Progenitor cell of endocrine pancreas (in vitro differentiated cells): ENCODE measurements at places on chromosomes 11 and 22. TPM values are rescaled to one million over a fixed set of nuclear protein-coding genes. Genes with fewer than 3 reads are reported as not detected.
A peak's percentile ranks its signal among the peaks of the same experiment; 100 is the strongest.

DNA sequence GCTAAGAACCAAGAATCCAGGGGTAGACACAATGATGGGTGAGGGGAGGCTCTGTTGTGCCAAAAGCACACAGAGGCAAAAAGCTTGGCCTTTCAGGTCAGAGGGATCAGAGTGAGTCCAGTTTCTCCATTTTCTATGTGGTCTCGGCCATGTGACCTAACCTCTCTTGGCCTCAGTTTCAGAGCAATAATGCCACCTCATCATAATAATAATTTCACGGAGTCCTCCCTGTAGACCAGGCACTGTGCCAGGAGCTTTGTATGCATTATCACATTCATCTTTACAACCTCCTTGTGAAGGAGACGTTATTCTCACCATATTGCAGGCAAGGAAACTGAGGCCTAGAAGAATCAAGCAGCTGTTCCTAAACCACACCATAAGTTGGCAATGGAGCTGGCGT is 120.2 kb downstream of the WT1 start:
- no peak for DNase-seq

DNA sequence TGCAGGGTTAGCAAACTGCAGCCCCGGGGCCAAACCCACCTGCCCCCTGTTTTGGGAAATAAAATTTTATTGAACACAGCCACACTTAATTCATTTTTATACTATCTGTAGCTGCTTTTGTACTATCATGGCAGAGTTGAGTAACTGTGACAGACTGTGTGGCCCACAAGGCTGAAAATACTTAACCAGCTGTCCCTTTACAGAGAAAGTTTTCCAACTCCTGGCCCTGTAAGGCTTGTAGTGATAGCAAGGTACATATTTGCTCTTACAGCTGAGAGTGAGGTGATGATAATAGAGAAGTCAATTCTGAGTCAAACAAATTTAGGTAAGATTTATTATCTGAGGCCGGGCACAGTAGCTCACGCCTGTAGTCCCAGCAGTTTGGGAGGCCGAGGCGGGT is 87.4 kb upstream of the SLC6A5 start:
- DNase-seq: no peak

GRCh38 chr11:17132654-17133053 is 55.2 kb upstream of the RPS13 start:
- DNase-seq: no peak

GRCh38 chr11:33989461-33989860 is 62.1 kb upstream of the CAPRIN1 start:
- no peak for DNase-seq

DNA sequence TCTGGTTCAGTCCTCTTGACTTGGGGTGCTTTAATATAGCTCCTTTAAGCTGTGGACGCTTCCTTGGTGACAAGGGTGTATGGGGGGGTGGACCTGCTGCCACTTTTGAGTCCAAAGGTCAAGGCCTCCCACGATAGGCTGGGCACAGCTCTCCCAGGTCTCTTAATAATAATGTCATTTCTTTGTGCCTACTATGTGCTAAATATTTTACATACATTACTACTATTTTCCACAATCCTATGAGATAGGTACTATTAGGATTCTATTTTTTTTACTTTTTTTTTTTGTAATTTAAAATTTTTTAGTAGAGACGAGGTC is 304 bp upstream of the UCP3 start:
- DNase-seq: no peak

- no peak for DNase-seq
Measured at GRCh38 chr11:62444236-62444833, 25.5 kb downstream of the SCGB1A1 start.

- DNase-seq: no peak
Measured at GRCh38 chr22:48320683-48321451, 1506.8 kb downstream of the BRD1 start.

- no peak for DNase-seq
Measured at GRCh38 chr11:65401803-65402248, 15.4 kb downstream of the FRMD8 start.

DNA sequence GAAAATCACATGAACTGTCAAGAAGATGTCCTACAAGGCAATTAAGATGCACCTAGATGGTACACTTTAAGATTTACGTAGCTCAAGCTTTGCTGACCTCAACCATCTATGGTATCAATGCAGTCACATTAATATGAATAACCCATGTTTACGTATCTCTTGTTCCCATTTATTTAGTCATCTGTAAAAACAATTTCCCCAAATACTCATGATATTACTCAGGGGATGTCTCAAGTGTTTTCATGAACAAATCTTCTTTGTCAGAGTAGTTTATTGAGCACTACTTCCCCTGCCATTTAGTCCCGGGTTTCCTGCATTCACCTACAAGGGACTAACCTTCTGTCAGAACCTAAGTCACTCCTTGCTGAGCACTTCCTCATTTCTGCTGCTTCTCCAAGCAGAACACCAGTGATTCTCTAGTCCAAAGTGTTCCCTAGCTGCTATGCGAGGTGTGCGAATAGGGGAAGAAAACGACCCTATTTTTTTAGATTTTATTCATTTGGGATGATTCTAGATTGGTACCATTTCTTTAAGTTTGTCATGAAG is 554.3 kb upstream of the LRRC4C start:
- no peak for DNase-seq

- no peak for DNase-seq
Measured at GRCh38 chr11:18191376-18191775, 18.7 kb downstream of the MRGPRX4 start.

DNA sequence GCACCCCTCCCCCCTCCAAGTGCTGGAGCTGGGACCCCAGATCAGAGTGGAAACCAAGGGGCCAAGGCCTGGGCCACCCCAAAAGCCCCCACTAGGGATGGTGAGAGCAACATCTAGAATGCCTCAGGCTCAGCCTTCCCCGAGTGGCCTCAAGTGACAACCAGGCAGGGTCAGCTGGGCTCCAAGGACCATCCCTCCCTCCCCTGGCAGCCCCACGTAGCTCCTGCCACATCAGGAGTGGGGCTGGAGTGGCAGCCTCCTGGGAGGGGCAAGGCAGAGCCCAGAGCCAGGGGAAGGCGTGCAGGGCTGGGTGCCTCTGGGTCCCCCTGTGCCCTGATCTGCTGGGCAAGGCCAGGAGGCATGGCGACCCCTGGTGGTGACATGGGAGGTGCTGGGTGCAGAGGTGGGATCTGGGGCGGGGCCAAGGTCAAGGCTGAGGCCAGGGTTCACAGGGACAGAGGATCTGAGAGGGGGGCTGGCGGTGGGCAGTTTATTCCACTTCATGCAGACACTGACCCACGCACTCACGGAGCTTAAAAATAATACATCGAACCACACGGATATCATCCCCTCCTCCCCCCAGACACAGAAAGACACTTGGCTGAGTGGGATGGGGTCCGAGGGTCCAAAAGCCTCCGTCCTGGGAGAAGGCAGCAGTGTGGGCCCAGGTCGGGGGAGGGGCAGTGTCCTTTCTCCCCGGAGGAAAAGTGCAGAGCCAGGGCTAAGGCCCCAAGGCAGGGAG is 15.8 kb upstream of the EHD1 start:
- peak; percentile 86 for DNase-seq

- DNase-seq: no peak
Measured at GRCh38 chr22:49047447-49047846, 780.2 kb downstream of the BRD1 start.

DNA sequence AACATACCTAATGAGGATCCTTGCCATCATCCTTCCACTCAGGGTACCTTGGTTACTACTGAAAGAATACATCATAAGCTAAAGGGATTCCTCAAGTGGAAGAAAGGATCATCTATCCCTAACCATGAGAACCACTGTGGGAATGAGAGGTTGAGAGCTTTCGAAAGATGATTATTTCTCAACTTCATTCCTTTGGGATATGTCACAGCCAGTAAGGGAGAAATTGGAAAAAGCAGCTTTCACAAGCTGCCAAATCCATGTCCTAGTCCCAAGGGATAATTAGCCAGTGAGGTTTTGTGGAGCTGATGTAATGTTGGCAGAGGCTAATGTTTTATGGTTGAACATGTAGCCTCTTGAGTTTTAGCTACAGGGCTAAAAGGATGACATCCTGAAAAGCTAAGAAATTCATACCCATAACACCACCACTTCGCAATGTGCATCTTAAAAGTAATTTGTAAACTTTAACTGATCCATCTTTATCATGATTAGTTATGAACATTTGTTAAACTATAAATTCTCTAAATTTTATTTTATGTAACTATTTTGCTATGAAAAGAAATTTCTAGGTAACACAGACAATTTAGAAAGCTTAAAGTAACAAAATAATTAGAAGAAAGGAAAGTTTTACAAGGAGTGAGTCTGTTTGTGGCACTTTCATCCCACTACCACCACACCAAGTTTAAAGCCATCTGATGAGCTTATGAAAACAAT is 123.9 kb downstream of the MRTFA start:
- no peak for DNase-seq

GRCh38 chr11:65646958-65647701 is 9.2 kb downstream of the SIPA1 start:
- no peak for DNase-seq

- DNase-seq: no peak
Measured at GRCh38 chr11:59777104-59777503, 21.9 kb downstream of the STX3 start.

DNA sequence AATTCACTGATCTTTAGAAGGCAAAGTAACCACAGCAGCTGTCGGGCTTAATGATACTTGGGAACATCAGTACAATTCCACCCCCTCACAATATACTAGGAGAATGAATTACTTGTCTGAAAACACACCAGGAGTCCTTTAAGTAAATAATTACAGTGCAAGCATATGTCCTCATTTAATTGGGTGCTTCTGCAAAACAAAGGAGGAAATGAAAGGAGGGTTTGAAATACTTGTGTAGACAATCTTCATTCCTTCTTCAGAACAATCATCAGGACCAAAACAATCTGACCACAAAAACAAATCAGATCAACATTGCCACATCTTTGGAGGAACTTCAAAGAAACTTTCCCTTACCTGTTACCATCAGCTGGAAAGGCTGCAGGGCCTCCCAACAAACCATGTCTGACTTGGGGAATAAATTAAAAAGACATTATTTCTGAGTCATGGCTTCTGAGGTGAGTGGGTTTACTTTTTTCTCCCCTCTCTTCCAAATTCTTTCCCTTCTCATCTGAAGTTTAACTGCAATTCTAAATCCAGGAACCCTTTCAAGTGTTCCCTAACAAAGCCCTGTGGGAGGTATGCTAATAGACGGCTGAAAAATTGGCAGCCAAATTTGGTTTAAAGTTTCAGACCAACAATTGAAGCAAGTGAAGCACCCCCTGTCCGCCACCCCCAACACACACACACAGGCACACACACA is 12.5 kb upstream of the CCDC117 start:
- DNase-seq: no peak

DNA sequence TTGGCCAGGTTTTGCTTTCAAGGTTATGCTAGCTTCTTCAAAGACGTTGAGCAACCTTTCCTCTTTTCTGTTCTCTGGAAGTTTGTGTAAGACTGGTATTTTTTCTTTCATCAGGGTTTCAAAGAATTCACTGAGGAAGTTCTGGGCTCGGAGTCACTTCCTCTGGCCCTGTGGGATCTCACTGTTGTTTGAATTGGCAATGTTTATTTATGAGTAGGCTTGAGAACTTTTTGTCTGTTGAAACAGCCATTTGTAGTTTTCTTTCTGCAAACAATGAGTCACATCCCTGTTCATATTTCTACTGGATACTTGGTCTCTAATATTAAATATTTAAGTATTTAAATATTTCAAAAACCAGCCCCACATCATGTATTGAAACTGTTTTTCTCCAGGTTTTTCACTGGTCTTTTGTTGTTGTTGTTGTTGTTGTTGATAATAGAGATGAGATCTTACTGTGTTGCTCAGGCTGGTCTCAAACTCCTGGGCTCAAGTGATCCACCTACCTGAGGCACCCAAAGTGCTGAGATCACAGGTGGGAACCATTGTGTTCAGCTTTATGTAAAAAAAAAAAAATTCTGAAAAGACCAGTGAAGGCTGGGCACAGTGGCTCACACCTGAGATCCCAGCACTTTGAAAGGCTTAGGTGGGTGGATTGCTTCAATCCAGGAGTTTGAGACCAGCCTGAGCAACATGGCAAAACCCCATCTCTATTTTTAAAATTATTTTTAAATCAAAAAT is 26.9 kb downstream of the SUSD2 start:
- DNase-seq: no peak

- no peak for DNase-seq
Measured at GRCh38 chr11:76808171-76808570, 25.0 kb downstream of the TSKU start.

DNA sequence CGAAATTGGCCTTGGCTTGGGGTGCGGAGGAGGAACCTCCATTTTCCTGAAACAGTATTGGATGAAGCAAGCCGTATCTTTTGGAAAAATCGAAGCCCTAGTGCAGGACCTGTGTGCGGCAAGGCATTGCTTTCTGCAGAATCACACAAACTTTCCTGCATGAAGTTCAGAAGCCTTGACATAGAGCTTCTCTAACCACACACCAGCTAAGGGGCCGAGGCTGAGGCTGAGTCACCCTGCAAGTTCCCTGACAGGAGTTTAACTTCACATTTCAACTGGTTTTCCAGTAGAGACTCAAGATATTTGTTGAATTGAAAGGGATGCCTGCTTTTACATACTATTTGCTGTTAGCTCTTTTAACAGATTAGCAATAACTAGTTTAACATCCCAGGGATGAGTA is 67.8 kb downstream of the TCF20 start:
- DNase-seq: no peak

- no peak for DNase-seq
Measured at GRCh38 chr11:115396533-115396932, 107.7 kb downstream of the CADM1 start.

DNA sequence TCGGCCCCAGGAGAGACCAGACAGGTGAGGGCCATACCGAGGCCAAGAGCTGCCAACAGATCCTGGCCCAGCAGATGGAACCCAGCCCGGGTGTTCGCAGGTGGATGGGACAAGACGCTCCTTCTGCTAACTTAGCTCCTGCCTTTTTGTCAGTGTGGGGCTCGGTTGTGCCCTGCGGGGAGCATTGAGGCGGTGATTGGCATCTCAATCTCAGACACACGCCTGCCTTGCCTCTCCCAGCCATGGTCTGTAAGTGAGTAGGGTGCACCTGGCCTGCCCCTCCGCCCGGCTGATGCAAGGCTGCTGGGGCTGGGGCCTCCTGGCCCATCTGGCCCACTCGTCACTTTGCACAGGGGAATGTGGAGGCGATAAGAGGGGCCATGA is 350.1 kb downstream of the TBC1D22A start:
- no peak for DNase-seq

DNA sequence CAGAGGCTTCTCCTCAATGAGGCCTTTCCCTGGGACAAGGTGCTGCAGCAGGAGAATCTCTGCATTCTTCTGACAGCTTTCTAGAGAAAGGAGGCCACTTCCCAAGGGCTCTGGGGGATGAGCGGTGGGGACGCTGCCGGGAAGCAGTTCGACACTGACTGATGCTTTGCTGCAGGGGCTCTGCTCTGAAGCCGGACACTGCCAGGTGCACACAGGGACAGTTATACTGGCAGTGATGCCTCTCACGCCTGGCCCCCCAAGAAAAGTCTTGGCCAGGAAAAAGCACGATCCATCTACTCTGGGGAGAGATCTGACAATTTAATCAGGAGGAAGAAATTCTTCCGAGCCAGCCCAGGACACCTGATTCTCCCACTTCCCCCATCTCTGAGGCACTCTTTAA is 456.9 kb downstream of the OPCML start:
- no peak for DNase-seq

GRCh38 chr11:18193010-18193409 is 20.4 kb downstream of the MRGPRX4 start:
- no peak for DNase-seq

The OR52M1 gene
- total RNA-seq: not detected in 2 replicates

The SYT8 gene
- 0.69 and 1.5 TPM in 2 replicates for total RNA-seq

The NUDT22 gene
- total RNA-seq: 42.9 and 48.2 TPM in 2 replicates

The NLRP14 gene
- 0.26 and 0.29 TPM in 2 replicates for total RNA-seq

The CALCA gene
- 0.47 and 0.57 TPM in 2 replicates for total RNA-seq

The RAG1 gene
- 0.65 and 1.00 TPM in 2 replicates for total RNA-seq

The SLC43A3 gene
- total RNA-seq: 21.5 and 24.6 TPM in 2 replicates

The ZBTB3 gene
- total RNA-seq: 13.4 and 17.3 TPM in 2 replicates

The MRE11 gene
- 35.1 and 42.6 TPM in 2 replicates for total RNA-seq

The RAC2 gene
- 1.7 and 1.9 TPM in 2 replicates for total RNA-seq

The OTOG gene
- total RNA-seq: 0.78 and 1.5 TPM in 2 replicates
